Left renal pelvis (tissue), 4 donors: ENCODE measurements at places on chromosomes 4 and X. TPM values are rescaled to one million over a fixed set of nuclear protein-coding genes. Genes with fewer than 3 reads are reported as not detected.

The CYBB gene
- 13.6 TPM for polyA plus RNA-seq

The SLC7A11 gene
- polyA plus RNA-seq, result 2.3 TPM

The PRKG2 gene
- 2.6 TPM for polyA plus RNA-seq

The REPS2 gene
- 20.7 TPM for polyA plus RNA-seq

The GDI1 gene
- 120 TPM for polyA plus RNA-seq

The NLGN3 gene
- polyA plus RNA-seq, result 4.4 TPM

The CYSLTR1 gene
- polyA plus RNA-seq, result 2.4 TPM

GRCh38 chr4:4871573-4872313, 12.3 kb downstream of the MSX1 start:
- no peak for DNase-seq

DNA sequence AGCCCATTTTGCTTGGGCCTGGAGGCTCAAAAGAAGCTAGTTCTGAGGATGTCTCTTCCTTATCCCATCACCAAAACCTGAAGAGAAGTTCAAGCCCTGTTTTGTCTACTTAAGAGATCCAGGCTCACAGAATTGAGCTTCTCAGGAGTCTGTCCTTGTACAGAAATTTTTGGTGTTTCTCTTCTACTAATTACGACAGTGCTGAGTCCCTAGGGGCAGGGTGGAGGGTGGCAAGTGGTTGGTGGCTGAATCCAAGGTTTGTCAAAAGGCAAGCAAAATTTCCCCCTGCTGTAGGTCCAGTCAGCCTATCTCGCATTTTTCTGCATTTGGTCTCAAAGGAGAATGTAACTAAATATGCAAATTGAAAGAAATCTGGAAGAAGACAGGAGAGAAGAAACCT, 377.9 kb downstream of the SMARCA1 start:
- no peak for DNase-seq

- no peak for DNase-seq
Observed at GRCh38 chrX:71162981-71163380, 18.3 kb downstream of the NLGN3 start.

DNA sequence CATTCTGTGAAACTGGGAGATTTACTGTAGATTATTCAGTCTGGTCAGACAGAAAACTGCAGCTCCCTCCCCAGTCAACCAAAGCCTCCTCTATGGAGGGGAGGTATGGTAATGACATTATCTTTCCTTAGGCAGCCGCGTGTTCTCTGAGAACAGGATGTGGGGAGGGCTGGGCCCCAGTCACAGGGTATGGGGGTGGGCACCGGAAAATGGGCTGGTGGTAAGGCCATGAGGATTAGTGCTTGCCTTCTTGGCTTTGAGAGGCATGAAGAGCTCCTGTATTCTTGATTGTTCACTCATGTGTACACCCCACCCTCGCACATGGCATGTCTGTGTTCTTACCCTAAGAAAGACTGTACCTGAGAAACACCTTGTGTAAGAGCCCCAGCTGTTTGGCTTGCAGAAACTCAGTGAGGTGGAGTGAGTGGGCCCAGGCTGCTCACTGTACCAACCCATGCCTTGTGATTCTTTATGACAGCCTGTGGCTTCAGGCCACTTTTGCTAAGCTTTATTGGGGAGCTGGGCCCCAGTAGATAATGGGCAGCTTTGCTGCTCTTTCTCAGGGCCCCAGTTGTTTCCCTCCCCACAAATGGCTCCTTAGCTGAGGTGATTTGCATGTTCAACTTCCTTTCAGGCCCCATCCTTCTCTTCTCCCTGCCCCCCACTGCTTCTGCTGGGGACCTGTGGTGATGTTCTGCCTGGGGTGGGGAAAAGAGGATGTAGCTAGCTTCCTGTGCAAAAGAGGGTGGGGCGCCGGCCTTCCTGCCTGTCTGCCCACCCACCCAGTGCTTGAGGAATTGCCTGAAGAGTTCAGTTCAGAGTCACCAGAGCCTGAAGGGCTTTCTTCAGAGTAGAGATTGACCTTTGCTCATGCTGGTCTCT, 30.7 kb downstream of the MSN start:
- DNase-seq, result no peak

DNA sequence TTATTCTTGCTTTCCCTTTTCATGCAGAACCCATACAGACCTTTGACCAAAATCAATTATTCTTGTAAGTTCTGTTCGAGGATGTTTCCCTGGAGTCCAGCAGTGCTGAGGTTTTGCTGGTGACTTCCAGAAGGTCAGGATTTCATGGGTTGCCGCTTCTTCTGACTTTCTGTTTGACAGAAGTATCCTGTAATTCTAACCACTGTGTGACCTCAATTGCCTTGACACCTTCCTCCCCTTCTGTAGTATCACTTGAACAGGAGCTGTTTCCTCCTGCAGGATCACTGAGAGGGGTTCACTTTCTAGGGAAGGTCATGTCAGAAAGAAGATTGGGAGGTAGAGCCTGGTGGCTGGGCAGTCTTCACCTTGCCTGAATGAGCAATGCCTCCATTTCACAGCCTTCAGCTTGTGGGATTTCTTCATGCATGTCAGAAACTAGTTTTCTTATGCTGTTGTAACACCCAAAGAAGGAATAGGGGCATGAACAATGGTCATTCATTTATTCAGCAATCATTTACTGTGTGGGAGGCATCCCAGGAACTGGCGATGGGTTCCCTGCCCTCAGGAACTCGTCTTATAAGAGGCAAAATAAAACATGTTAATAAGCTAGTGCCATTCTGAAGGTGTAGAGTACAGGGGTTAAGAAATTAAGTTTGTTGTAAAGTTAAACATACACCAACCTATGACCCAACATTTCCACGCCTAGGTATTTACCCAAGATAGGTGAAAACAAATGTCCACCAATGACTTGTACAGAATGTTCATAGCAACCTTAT, 205.9 kb downstream of the SOWAHB start:
- no peak for DNase-seq

DNA sequence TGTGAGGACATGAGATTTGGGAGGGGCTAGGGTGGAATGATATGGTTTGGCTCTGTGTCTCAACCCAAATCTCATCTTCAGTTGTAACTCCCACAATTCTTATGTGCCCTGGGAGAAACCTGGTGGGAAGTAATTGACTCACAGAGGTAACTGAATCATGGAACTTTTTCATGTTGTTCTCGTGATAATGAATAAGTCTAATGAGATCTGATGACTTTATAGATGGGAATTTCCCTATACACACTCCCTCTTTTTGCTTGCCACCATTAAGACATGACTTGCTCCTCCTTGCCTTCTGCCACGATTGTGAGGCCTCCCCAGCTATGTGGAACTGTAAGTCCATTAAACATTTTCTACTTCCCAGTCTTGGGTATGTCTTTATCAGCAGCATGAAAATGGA, 253.2 kb upstream of the GK2 start:
- no peak for DNase-seq

DNA sequence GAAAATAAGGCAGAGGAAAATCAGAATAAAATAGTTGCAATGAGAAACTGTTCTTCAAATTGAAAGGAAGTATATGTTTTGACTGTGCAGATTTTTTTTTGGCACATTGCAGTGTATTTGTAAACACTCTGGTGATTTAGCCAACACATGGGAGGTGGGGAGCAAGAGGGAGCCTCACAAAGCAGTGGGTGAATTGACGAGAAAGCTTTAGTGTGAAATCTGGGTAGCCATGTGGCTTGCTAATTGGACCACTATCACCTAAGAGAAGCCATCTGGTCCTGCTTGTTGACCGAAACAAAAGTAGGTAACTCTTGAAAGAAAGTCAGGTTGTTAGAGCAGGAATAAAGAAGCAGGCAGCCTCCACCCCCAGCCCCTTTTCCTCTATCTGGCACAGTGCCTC, 10.4 kb downstream of the CLCN5 start:
- no peak for DNase-seq

GRCh38 chr4:8765631-8766590, 105.7 kb downstream of the HMX1 start:
- no peak for DNase-seq

GRCh38 chr4:77003400-77003799, 53.8 kb downstream of the SEPTIN11 start:
- DNase-seq, result no peak

DNA sequence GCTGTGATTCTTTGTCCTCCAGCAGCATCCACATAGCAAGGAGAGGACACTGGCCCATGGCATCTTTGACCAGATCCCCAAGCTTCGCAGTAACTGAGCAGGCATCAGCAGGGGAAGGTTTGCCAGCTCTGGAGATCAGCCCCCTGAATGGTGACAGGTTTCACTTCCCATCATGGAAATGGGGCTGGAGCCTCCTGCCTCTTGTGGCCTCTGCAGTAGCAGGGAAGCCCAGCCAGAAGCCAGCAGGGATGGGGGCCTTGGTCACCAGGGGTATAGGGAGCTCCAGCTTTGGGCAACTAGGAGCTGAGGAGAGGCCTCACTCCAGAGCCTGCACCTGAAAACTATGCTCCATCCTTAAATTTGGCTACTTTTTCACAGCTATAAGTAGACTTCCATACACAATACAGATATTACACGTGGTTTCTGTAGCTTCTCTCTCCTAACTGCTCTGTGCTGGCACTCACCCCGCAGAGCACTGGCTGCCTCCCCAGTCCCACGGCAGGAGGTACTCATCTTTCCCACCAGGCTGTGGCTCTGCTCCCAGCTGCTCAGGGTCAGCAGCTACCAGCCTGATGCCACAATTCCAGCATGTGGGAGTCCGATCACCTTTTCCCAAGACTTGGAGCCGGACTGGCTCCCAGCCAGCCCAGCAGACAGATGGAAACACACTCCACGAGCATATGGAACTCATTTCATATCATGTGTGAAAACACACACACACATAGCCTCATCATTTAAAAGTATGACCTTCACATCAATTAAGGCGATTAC, 2.8 kb downstream of the TMEM271 start:
- DNase-seq, result no peak

GRCh38 chrX:56947699-56948098, 47.6 kb downstream of the SPIN3 start:
- no peak for DNase-seq

DNA sequence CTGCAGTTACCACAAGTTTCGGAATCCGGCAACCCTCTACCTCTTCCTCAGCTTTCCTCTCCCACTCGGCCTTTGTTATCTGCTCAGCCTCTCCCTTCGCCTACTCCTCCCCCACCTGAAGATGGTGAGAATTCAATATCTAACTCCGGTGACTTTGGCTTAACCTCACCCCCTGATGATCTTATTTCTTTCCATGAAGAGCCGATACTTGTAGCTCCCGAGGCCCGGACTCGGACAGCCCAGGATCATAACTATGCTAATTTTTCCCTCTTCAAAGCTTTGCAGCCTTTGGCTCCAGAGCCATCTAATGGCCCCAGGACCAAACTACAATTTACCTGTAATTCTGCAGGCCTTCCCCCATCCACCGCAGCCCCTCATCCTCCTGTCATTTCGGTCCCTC, 32.0 kb upstream of the MGST2 start:
- no peak for DNase-seq

- no peak for DNase-seq
Observed at GRCh38 chrX:151680805-151681204, 14.5 kb upstream of the PRRG3 start.

DNA sequence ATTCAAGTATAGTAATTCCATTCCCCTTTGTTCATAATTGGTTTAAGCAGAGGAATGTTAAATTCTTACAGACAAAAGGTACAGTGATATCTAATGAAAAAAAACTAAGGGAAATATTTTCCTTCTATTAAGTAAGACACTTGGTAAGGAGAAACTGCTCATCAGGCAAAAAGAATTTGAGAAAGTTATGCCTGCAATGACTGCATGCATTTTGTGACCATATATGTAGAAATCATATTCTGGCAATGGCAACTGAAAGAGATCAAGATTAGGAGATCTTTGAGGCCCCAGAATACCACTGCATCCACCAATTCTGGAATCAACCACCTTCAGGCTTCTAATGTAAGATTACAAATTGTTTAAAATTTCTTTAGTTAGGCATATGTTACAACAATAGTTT, 364.8 kb downstream of the PCDH10 start:
- DNase-seq, result no peak

GRCh38 chrX:24231131-24231540, 81.6 kb downstream of the ZFX start:
- DNase-seq, result no peak

DNA sequence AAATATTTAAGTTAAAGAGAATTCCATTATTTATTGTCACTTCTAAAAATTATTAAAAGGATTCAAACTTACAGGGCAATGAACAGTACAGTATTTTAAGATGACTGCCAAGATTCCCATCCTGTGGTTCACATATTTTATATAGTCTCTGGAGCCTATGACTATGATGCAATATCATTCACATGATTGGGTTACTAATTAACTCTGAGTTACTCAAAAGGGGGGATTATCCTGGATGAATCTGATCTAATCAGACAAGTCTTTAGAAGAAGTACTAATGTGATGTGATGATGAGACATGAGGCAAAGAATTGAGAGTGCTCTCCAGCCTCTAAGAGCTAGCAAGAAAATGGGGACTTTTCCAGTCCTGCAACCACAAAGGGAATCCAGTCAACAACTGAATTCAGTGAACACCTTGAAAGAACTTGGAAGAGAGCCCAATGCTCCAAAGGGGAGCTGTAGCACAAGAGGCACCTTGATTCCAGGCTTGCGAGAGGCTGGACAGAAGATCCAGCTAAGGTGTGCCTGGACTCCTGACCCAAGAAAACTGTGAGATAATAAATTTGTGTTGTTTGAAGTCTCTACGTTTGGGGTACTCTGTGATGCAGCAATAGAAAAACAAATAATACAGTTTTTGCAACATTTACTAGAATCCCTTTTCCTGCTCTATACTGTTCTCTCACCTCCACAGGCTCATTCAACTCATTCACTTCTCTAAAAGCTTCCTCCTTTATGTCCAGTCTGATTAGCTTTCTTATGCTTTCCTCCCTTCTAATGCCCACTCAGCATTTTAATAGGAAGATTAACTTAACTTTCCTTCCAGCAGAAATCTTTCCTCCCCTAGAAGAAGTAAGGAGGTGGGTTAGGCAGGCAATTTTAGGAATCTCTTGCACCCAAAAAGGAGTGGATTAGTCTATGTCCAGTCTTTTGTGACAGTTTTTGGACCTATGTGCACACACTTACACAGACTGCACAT, 133.8 kb upstream of the LCORL start:
- no peak for DNase-seq

DNA sequence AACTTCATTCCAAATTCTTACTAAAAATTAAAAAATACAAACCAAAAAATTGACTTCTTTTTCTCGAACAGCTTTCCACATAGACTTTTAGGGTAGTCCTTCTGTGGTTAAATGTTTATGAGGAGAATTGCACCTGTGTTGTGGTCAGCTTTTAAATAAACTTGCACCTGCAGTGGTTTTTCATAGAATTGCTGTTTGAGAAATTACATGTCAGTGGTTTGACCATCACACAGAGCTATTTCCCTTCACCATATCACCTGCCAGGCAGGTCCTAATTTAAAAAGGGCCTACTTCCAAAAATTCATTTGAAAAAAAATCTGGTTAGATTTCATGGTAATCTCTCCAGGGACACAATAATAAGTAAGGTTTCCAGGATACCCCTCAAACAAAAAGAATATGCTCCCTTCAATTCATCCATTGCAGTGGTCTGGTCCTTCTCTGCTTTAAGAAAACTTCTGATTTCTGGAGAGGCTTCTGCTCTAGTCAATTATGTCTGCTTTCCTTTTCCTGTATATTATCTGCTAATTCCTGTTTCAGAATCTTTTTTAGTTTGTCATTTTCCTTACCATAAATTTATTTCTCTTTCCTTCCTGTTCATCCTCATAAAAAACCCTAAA, 9.8 kb upstream of the UTP3 start:
- DNase-seq, result no peak
